ENCODE measurements at places on chromosomes 1 and 21.
A peak's percentile ranks its signal among the peaks of the same experiment; 100 is the strongest.

GRCh38 chr1:76870037-76870436 is 2.8 kb downstream of the ST6GALNAC5 start:
- DNase-seq = no peak

- DNase-seq = peak; percentile 45
These were observed 135.5 kb downstream of the HIVEP3 start for GRCh38 chr1:41783189-41783639.

DNA sequence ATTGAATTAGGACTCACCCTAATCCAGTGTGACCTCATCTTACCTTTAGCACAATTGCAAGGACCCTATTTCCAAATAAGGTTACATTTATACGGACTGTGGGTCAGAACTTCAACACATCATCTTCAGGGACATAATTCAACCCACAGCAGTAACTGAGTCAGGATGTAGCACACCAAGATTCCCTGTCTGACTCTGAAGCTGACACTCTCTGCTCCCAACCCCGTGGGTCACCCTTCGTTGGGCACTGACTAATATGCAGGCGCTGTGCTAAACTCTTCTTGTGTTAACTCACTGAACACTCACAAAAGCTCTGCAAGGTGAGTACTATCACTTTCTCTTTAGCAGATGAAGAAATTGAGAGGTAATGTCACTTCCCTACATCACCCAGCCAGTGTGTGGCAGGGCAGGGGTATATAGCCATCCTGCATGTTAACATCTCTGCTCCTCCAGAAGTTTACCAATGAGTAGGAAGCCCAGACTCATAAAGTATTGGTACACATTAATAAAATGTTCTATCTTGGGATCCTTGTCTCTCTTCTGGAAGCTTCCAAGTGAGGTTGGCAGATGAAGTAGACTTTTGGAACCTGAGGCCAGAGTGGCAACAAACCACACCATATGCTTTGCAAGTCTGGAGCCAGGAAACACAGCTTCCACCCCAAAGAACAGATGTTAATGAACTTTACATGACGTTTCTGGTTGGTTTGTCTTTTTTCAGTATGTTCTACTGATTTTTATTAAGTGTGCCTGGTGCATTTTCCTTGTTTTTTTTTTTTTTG is 139.2 kb upstream of the KLHDC7A start:
- no peak for DNase-seq

DNA sequence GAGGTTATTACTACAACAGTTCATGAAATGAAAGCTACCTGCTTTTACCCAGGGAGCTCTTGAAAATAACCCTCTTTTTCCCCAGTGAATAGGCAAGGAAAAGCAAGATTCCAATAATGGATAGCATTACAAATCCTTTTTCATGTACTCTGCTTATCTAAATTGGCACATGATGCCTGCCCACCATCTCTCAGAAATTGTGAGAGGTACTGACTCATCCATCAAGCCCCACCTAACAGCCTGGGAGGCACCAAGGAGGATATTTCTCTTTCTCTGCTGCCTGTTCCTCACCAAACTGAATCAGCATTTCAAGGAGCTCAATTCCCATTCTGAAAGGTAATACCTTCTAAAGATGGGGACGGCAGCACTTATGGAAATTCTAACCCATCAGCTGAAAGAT is 34.4 kb downstream of the PALMD start:
- no peak for DNase-seq

- no peak for DNase-seq
These were observed 66.5 kb upstream of the RAB3GAP2 start for GRCh38 chr1:220338759-220339158.

DNA sequence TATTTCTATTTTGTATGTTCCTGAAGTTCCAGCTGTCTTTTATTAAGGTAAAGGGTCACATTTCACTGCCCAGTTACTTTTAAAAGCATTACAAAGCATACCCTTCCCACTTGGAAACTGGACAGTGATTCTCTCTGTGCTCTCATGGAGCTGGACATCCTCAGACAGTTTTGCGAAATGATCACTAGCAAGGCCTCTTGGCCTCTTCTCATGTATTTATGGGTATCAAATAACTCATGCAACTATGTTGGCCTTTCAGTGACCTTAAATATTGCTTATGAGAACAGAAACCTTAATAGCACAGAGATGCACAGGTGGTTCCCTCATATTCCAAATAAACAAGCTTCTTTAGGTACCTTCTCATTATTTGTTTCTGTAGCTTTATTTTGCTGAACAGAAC is 7.9 kb upstream of the AMPD1 start:
- no peak for DNase-seq

DNA sequence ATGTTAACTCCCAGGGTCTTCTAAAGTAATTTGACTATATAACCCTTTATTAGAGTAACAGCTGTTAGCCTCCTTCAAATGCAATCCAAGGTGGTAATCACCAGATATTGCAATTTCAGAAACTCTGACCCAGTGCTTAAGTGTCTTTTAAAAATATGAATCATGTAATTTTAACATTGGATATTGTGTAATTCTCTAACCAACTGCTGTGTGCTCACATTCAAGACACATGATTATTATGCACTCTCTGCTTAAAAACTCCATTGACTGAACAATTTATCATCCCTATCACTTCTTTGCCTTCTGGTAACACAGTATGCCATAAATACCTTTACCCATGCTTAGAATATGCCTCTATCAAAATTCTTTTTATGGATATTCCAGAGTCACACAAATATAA is 537.4 kb upstream of the RGS18 start:
- no peak for DNase-seq

GRCh38 chr1:155976062-155976912 is 2.1 kb downstream of the ARHGEF2 start:
- no peak for DNase-seq

GRCh38 chr1:217718873-217719272 is 87.7 kb downstream of the SPATA17 start:
- no peak for DNase-seq

DNA sequence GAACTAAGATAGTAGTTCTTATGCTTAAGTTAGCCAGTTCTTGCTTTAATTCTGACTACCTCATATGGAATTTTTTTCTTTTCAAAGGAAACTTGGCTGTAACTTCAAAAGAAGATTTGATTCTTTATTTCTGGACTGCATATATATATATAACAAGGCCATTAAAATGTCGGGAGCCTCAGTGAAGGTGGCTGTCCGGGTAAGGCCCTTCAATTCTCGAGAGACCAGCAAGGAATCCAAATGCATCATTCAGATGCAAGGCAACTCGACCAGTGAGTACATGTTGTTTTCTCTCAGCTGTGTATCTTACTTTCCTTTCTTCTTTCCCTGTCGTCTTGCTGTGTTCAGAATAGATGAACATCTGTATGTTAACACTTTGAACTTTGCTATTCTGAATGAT is 21.8 kb downstream of the KIF1B start:
- no peak for DNase-seq

DNA sequence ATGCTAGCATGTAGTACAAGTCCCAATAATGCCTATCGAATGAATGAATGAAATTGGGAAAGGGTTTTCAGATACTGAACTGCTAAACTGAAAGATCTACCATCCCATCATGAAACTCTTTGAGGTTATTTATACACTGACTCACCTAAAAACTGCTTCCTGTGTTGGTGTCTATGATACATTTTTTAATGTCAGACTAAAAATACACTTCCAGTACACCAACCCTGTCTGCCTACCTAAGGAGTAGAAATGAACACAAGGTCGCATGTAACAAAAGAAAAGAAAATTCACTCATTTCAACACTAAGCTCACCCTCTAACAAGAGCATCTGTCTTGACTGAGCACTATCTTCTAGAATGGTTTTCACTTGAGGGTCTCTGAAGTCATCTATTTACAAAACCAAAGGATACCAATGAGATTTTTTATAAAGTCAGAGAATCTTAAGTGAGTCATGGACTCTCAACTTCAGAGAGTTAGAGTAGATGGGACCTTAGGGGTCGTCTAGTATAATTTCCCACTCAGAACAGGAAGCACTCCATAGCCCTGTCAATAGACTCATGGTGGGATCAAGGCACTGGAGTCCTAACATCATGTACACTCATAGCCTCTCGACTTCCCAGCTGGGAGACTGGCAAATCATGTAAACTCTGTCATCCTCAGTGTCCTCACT is 53.4 kb downstream of the WLS start:
- no peak for DNase-seq

GRCh38 chr21:26405071-26405470 is 168.0 kb downstream of the CYYR1 start:
- no peak for DNase-seq

DNA sequence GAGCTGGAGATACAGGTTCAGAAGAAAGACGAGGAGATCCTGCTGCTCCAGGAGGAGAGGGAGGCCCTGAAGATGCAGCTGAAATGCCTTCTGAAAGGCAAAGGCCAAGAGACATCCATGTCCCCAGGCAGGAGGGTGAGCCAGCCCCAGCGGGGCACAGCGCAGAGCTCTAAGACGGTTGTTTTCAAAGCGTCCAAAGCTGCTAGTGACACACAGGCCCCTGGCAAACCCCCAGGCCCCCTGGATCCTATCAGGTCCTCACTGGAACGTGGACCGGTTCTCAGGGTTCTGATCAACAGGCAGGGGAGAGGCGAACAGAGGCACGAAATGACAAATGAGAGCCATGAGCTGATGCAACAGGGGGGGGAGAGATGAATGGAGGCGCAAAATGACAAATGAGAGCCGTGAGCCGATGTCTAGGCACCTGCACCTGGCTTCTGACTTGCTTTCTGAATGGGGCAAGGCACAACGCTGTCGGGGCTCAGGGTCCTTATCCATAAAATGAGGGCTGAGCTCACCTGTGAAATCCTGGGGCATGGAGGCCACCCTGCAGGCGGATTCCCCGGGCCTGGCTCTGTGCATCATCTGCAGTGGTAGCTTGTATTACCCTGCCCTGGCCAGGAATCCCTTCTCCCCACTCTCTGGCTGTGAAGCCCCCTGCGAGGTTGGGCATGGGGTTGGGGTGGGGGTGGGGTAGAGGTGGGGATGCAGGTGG is 9.2 kb downstream of the CCDC27 start:
- DNase-seq = no peak

- DNase-seq = no peak
These were observed 8.5 kb downstream of the EDN2 start for GRCh38 chr1:41475859-41476567.

- no peak for DNase-seq
These were observed 262.2 kb downstream of the AJAP1 start for GRCh38 chr1:4916610-4917009.

GRCh38 chr1:47873337-47873736 is 123.8 kb downstream of the TRABD2B start:
- no peak for DNase-seq

GRCh38 chr21:16579538-16579937 is 849.8 kb downstream of the USP25 start:
- no peak for DNase-seq

- DNase-seq = no peak
These were observed 50.3 kb upstream of the MPC2 start for GRCh38 chr1:167987174-167987573.

GRCh38 chr1:17609529-17609928 is 70.0 kb downstream of the ARHGEF10L start:
- no peak for DNase-seq

- DNase-seq = no peak
These were observed 171.2 kb upstream of the RUNX1 start for GRCh38 chr21:35220301-35220700.

- DNase-seq = no peak
These were observed 1226.1 kb downstream of the NCAM2 start for GRCh38 chr21:22224261-22224660.

- no peak for DNase-seq
These were observed 110.8 kb upstream of the ADGRL4 start for GRCh38 chr1:79117376-79117775.

- DNase-seq = no peak
These were observed 971 bp upstream of the RNF2 start for GRCh38 chr1:185044387-185044786.

DNA sequence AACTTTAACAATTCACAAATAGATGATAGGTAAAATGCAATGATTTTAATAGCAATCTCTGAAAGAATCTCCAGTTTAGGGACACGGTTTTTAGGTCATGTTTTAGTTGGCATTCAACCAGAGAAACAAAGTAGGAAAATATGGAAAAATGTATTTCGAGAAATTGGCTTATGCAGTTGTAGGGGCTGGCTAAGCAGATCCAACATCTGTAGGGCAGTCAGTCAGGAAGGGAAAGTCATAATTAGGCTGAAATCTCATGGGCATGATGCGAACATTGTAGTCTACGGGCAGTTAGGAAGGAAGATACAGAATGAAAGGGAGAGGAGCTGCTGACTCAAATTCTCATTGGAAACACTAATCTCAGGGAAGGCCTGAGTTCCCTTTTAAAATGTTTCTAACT is 1276.0 kb upstream of the ADGRL4 start:
- no peak for DNase-seq

DNA sequence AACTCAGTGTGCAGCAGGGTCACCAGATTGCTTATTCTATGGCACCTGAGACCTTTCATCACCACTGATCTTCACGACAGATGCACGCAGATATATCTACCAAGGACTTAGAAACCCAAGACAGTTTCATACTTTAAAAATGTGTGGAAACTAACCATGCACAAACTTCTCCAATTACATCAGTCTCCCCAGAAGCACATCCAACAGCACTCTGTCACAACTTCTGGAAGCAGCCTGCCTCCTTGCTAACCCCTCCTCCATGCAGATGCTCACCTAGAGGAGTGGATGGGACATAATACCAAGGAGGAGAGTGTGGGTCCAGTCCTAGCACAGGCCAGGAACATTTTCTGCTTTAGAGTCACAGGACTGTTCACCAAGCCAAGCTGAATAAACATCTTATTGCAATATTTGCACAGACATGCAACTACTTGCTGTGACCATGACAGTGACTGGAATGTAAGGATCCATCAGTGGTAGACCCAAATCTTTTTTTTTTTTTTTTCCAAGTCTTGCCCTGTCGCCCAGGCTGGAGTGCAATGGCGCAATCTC is 69.4 kb downstream of the HIVEP3 start:
- DNase-seq = no peak

GRCh38 chr1:154788886-154789285 is 81.2 kb downstream of the KCNN3 start:
- DNase-seq = no peak

GRCh38 chr1:110916669-110917306 is 43.8 kb downstream of the CD53 start:
- peak; percentile 21 for DNase-seq

- no peak for DNase-seq
These were observed 113.8 kb downstream of the UBR4 start for GRCh38 chr1:19096036-19096833.

GRCh38 chr1:5099558-5099957 is 445.1 kb downstream of the AJAP1 start:
- DNase-seq = no peak
